ENCODE measurements at places on chromosomes 3 and 15.

DNA sequence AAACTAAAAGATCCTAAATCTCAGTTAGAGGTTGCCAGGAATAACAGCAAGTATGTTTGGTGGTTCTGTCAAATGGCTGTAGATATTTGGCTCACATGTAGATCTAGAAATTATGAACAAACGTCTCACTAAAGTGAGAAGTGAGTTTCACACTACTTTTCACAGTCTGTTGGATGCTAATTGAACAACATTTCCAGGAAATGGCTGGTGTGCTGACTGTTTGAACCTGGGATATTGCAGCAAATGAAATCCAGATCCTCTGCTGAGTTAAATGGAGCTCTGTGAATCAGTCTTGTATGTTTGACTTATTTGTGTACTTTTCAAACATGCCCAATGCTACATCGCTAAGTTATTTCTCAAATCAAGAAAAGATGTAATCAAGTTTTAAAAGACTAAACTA is 21.3 kb upstream of the RSL24D1 start:
- no peak for DNase-seq

DNA sequence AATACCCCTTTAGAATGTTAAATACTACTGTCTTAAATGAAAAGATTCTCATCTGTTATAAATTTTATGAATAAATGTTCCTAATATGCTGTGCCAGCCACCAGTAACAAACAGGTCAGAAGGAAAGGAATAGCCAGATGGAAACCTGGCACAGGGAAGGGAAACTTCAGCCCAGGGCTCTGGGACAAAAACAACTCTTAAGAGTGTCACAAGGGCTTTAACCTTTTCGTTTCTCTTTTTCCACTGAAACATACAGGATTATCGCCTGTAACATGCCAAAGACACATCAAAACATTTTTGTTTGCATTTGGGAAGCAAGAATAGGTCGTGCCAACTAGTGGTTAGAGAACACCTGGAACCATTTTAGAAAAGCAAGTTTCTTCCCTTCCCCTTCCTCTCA is 109.0 kb upstream of the NEDD4 start:
- no peak for DNase-seq

- DNase-seq, result peak; percentile 32
Observed at GRCh38 chr3:45011756-45012508, 14.2 kb upstream of the CLEC3B start.

- no peak for DNase-seq
Observed at GRCh38 chr3:197000211-197000610, 29.4 kb downstream of the MELTF start.

DNA sequence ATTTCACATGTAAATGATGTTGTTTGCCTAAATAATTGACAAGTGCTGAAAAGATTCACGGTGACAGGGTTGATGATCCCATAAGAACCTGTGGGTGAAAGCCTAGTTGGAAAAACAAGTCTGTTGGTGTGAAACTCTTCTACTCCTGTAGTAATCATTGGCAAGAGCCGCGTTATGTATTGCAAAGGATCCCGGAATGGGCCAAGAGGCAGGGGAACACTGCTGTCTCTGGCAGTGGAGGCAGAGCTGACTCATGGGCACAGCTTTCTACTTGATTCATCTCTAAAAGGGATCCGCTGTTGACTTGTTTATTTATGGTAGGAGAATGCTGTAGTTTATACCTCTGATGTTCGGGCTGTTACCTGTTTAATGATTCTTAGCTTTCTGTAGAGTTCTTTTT is 63.1 kb downstream of the MAP6D1 start:
- DNase-seq, result no peak

GRCh38 chr3:184873141-184873540 is 61.2 kb downstream of the VPS8 start:
- no peak for DNase-seq

DNA sequence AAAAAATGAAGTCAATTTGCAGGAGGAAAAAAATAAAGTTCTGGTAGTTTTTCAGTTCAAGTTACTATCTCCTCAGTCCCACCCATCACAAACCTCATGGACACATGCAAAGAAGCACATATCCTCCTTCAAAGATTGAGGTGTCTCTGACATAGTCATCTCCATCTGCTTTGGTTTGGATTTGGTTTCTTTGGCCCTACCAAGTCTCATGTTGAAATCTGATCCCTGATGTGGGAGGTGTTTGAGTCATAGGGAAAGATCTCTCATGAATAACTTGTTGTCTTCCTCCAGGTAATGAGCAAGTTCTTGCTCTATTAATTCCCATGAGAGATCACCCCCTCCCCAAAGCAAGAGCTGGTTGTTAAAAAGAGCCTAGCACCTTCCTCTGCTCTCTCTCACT is 446.8 kb downstream of the IGSF11 start:
- no peak for DNase-seq

DNA sequence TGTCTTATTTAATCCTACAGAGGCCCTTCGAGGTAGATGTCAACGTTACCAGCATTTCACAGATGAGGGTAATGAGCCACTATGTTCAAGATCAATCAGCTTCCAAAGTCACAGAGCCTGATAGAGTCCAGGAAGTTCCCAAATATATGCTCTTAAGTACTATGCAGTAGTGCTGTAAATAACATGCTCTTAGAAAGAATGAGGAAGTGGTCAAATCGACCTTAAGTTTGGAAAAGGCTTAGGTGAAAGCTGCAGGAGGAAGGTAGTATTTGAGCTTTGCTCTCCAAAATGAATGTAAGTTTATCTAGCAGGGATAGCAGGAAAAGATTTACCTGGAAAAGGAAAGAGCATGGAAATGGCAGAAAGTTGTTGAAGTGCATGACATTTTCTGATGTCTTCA is 234.0 kb downstream of the RBMS3 start:
- DNase-seq, result no peak

GRCh38 chr15:70299931-70300869 is 202.5 kb upstream of the TLE3 start:
- DNase-seq, result no peak

Data from HTR-8/SVneo (cell line).